ENCODE measurements at places on chromosomes 5 and 9. TPM values are rescaled to one million over a fixed set of nuclear protein-coding genes. Genes with fewer than 3 reads are reported as not detected.

The TXNDC8 gene
- not detected for polyA plus RNA-seq

The TCF7 gene
- polyA plus RNA-seq: 41.7 TPM

The DPH7 gene
- polyA plus RNA-seq: 38.3 TPM

The TMOD1 gene
- 2.8 TPM for polyA plus RNA-seq

The WNK2 gene
- 0.18 TPM for polyA plus RNA-seq

The TAF11L10 gene
- polyA plus RNA-seq: not detected

The HTR4 gene
- not detected for polyA plus RNA-seq

The LCN12 gene
- not detected for polyA plus RNA-seq

The TPM2 gene
- not detected for polyA plus RNA-seq

All from IgD-negative memory B cell (primary cell).